Stomach (tissue), 19 donors: ENCODE measurements at places on chromosomes 3 and 15.

- DNase-seq = no peak
These were observed 467 bp downstream of the PIF1 start for GRCh38 chr15:64824929-64825430.

GRCh38 chr3:44924457-44925084 lies 50.2 kb downstream of the TGM4 start:
- DNase-seq = no peak

- no peak for DNase-seq
These were observed 17.2 kb upstream of the SLC6A11 start for GRCh38 chr3:10798600-10799367.

DNA sequence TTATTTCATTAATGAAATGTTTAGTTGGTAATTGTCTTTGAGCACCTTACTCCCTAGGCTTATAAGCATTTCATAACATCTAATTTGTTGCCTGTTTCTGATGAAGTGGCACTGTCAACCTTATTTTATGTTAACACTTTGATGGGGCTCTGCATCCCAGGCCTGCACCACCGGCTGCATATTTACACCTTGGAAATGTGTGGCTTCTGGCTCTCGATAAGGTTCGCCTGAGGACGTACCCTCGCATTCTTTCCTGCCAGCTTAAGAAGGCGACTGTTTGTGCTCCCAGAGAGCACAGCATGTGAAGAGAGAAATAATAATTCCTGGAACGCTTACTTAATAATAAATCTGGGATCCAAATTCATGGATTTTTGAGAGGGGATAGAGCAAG lies 763.3 kb upstream of the CFAP20DC start:
- DNase-seq = no peak

DNA sequence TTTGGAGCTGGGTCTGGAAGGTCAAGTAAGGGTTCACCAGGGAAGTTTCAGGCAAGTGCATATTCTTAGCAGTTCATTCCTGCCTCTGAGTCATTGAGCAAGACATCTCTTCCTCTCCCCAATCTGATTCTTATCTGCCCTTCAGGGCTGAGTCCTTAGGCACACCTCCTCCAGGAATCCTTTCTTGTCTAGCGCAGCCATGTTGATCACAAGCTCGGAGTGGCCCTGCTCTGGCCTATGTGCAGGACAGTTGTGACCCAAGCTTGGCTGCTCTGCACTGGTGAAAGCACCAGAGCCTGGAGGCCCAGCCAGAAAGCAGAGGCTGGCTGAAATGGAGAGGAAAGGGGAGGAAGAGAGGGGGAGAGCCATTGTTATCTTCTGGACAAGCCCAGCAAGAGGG lies 30.9 kb upstream of the MRPS22 start:
- DNase-seq = no peak

- DNase-seq = peak; percentile 94
These were observed 17.6 kb upstream of the EPHB3 start for GRCh38 chr3:184543843-184544512.

DNA sequence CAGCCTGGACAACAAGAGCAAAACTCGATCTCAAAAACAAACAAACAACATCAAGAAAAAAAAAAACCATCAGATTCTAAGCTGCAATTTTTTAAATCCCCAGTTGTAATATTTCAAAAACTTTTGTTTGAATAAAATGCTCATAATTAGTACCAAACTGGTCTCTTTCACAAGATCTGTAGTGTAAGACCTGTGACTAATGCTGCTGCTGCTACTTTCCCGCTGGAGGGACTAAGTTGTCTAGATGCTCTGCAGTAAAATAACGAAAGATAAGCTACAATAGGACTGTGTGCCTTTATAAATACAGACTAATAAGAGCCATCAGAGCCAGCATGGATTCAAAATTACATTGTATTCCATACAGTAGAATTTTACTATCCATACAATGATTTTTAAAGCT lies 45.4 kb downstream of the TM4SF4 start:
- no peak for DNase-seq

DNA sequence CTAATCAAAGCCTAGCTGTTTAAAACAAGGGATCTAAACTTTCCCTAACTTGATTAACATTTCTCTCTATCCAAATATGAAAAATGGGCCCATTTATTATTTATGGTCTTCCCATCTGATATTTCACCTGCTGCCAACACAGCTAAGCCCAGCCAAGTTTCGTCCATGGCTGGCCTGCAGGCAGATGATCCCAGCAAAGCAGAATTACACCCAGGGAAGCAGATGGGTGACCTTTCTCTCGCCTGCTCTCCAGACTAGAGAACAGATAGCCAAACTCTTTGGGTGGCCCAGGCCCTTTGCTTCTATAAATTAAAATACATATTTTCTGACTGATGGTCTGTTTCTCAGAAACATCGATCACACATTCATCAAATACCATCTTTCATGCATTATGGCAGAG lies 1038.8 kb downstream of the AGBL1 start:
- DNase-seq = no peak

- DNase-seq = no peak
These were observed 5.3 kb downstream of the MYO5C start for GRCh38 chr15:52290329-52290728.

DNA sequence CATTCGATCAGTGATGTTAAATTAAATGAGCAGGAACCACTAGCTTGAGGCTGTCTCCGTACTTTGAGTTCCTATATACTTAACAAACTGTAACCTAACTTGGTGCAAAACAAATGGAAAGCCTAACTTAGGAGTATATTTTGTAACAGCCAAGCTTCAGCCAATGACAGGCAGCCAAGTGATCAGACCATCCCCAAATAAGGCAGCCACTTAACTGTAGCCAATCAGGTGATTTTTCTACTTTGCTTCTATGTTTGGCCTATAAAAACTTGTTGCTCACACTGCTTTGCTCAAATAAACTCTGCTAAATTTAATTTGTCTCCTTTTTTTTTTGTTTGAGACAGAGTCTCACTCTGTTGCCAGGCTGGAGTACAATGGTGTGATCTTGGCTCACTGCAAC lies 19.3 kb upstream of the ZNF770 start:
- DNase-seq = no peak

DNA sequence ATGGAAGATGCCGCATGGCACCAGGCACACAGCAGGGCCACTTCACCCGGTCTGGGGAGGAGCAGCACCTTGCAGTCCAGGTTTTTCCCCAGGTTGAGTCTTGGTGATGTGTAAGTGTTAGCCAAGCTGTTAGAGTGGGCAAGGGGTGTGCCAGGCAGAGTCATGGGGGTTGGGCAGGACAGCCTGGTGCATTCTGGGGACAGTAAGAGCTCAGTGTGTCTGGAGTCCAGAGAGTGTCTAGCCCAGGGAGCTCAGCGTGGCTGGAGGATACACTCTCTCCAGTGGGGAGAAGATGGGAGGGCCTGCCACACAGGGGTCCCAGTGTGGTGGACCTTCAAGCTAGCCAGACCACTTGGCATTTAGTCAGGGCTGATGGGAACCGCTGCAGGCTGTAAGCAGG lies 87.4 kb downstream of the AAGAB start:
- no peak for DNase-seq

DNA sequence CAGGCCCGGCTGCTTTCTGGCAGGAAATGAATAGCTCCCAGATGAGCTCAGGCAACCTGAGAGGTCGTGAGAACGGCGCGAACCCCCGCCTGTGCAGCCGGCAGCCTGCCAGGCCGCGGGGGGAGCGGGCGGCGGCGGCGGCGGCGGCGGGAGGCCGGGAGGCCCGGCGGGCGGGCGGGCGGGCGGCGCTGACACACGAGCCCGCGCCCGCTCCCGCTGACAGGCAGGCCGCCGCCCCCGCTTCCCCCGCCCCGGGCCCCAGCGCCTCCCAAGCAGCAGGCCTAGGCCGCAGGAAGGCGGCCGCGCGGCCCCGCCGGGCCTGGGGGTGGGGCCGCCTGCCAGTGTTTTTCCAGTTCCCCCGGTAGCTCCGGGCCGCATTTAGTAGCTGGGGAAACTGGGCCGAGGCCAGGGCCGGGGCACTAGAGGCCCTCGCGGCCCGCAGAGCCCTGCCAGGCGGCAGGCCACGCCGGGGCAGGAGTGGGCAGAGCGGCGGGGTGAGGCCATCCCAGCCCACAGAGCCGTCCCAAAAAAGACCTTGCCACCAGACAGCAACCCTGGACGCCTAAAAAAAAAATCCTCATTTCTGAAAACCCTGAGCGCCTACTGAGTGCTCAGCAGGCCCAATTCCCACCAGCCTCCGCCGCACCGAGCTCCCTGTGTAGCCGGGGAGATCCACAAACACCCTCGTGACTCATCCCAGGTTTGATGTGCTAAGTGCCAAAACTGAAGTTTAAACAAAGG lies 5.6 kb downstream of the HES1 start:
- peak; percentile 97 for DNase-seq

GRCh38 chr3:153901991-153902390 lies 219.2 kb upstream of the ARHGEF26 start:
- no peak for DNase-seq

GRCh38 chr3:100813828-100814227 lies 104.5 kb downstream of the TFG start:
- DNase-seq = no peak

- DNase-seq = no peak
These were observed 172.3 kb upstream of the UBE2E1 start for GRCh38 chr3:23633261-23633960.

GRCh38 chr15:71275098-71275497 lies 159.8 kb downstream of the THSD4 start:
- DNase-seq = no peak

GRCh38 chr15:72847033-72847432 lies 63.5 kb upstream of the ADPGK start:
- DNase-seq = no peak

DNA sequence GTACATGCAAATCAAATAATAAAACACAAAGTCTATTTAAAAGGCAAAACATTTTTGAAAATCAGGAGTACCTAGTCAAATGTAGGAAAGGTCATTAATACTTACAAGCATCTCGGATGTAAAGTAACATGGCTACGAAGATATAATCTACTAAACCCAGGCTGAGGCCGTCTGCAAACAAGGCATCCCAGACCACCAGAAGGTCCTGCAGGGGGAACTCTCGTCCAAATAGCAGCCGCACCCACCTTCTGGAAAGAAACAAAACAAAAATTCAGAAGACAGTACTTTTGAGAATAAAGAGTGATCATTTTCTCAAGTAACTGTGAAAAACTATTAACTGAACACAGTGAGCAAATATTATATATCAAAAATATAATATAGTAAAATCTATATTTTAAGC lies 423.1 kb downstream of the PLCL2 start:
- no peak for DNase-seq

DNA sequence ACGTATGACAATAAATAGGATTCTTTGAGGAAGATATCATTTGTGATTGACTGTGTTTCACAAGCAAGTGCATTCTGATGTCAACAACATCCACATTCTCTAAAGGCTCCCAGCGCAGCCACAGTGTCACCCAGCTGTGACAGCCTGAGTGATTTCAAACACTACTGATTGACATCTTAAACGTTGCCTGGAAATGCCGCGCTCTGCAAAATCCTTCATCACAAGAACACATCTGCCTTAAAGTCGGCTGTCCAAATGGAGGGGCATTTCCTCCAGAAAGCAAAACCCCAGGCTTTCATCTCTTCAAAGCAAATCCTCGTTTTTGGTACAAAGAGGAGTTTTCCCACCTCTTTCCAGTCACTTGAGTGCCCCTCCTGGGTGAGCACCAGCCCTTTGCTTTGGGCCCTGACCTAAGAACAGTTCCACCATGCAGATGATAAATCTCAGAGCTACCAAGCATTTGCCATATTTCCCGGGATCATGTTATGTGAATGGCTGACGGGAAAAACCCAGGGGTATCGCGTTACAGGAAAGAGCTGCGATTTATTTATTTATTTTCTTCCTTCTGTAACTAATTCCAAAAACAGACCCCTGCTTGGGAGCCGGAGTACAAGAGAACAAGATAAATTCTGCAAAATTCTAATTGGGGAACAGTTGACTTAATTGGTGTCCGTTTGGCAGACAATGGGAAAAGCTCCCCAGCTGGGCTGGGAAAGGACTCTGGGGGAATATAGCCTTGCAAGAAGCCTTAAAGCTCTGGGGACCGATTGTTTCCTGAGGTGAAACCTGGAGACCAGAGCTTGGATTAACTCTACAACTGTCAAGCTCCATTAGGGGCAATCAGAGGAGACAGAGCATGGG lies 703.8 kb upstream of the NR2F2 start:
- no peak for DNase-seq
